Hepatocyte (in vitro differentiated cells): ENCODE measurements at places on chromosomes 6 and 20. TPM values are rescaled to one million over a fixed set of nuclear protein-coding genes. Genes with fewer than 3 reads are reported as not detected.

The COMMD7 gene
- 106 and 118 TPM in 2 replicates for polyA plus RNA-seq

DNA sequence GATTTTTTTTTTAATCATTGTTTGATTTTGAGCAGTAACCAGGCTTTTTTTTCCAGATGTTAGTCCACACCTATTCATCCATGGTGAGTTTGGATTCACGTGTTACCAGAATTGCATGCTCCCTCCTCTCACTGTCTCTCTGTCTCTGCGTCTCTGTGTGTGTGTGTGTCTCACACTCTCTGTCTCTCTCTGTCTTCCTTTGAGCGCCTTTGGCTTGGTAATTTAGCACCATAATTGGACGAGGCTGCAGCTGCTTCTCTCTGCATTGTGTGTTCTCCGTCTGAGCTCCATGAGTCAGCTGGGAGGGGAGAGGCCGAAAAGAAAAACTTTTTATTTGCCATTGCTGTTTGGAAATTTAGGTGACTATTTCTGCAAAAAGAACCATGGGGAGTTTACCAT is 3.4 kb downstream of the TFAP2B start:
- no peak for DNase-seq

The PLEKHG1 gene
- polyA plus RNA-seq = 5.6 and 6.3 TPM in 2 replicates

GRCh38 chr6:46491201-46491627 is at the start of gene RCAN2:
RCAN2 (minus strand) TSS chr6:46491449.
- DNase-seq = peak; percentile 80

The FUCA2 gene
- polyA plus RNA-seq = 141 and 142 TPM in 2 replicates

GRCh38 chr6:149209871-149210775 is 107.4 kb upstream of the TAB2 start:
- DNase-seq = peak; percentile 54

- DNase-seq = no peak
Measured at GRCh38 chr6:158313989-158314388, 1.7 kb downstream of the TULP4 start.

The RAB32 gene
- 121 and 127 TPM in 2 replicates for polyA plus RNA-seq

GRCh38 chr6:11761744-11762620 is 16.6 kb downstream of the ADTRP start:
- DNase-seq = no peak

DNA sequence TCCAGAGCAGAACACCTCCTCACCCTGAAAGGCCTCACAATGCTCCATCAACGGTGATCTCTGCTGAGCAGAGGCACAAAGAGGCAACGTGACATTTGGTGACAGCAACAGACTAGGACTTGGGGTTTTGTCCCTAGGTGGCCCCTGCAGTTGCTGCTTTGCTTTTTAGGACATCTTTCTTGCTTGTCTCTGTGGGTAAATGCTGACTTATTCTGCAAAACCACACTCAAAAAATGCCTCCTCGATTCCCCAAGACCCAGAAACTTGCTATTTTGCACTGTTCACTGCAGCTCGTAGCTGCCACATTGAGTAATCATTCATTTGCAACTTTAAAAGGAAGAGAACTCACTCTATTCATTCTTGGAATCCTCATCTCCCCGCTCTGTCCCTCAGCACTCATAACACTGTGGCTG is 209.9 kb downstream of the LY86 start:
- DNase-seq = no peak

GRCh38 chr6:169168302-169168630 is 85.4 kb downstream of the THBS2 start:
- DNase-seq = no peak

DNA sequence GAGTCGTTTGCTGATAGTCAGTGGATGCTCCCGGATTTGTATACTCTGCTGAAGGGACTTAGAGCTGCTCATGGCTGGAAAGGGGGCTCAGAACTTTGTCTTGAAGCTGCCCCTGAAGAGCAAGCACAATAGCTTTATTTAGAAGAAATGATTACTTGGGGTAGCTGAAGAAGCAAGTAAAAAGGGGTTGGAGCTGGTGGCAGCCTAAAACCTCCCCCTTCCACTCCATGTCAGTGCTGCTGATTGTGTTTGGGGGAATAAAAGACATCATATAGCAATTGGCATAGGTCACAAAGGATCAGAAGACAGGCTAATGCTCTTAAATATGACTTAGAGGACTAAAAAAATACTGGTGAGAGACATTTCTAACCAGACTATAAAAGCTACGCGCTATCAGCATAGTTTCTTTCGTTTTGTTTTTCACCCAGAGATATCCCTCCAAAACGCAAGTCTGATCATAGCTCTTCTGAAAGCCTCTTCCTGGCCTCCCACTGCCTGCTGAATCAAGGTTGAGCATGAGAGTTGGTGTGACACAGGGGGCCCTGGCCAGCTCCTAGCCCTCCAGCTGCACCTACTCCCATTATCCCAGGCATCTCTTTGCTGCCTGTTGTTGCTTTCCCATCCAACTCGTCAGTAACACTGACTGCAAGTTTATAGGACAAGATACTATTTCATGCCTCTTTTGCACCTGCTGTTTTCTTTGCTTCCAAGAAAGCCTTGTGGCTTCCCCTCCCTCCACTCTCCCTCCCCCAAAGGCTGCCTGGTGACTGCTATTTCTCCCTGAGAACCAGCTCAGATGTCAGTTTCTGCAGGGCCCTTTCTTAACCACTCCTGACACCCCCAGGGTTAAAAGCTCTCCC is 33.9 kb upstream of the SGK1 start:
- DNase-seq = no peak

DNA sequence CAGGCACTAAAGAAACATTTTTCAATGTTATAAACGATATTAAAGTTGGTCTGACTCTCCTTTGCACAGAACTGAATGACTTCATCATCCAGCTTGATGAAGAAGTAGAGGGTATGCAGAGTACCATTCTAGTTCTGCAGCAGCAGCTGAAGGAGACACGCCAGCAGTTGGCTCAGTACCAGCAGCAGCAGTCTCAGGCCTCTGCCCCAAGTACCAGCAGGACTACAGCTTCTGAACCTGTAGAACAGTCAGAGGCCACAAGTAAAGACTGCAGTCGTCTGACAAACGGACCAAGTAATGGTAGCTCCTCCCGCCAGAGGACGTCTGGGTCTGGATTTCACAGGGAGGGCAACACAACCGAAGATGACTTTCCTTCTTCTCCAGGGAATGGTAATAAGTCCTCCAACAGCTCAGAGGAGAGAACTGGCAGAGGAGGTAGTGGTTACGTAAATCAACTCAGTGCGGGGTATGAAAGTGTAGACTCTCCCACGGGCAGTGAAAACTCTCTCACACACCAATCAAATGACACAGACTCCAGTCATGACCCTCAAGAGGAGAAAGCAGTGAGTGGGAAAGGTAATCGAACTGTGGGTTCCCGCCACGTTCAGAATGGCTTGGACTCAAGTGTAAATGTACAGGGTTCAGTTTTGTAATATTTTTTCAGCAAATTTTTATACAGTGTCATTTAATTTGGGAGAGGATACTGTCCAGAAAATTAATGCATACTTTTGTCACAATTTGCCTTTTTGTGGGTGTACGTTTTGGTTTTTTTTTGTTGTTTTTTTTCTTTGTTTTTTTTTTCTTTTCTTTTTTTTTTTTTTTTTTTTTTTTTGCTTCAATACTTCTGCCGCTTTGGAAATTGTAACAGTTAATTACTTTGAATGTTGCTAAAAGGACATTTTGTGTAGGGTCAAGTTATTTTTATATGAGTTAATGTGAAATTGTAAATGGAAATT is 6.6 kb upstream of the ACAT2 start:
- DNase-seq = no peak

DNA sequence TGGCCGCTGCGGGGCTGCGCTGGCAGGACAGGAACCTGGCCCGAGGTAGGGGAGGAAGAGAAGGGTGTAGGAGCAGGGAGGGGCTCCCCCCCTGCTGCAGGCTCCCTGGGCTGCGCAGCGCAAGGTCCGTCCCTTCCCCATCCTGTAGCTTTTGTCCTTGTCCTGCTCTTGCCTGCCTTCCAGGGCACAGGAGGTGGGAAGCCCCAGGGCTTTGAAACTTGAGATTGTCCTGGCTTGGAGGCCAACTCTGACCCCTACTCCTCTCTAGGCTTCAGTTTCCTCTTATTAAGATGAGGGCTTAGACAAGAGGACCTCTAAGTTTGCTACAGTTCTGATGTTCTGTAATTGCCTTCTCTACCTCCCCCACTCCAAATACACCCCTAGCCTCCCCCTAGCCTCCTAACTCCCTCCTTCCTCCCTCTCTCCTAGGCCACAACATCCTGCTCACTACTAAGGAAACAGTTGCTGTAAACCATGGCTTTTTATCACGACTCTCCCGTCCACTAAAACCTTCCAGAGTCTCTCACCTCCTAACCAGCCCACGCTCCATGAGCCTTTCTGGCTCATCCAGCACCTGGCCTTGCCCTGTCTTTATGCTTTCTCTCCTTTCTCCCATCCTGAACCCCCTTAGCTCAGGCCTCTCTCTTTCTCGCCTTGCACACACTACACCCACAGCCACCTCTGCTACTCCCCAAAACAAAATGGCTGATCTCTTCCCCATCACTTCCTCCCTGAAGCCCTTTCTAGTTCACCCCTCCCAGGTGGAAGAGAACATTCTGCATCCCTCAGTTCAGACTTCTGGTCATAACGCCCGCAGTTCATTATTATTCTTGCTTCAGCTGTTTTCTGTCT is 10.2 kb downstream of the UNC5CL start:
- DNase-seq = no peak

- no peak for DNase-seq
Measured at GRCh38 chr20:50256577-50256976, 65.9 kb downstream of the CEBPB start.
